ENCODE measurements at places on chromosomes 2 and 18.

GRCh38 chr18:35071819-35072247 is 30.6 kb downstream of the MAPRE2 start:
- DNase-seq = no peak

- DNase-seq = no peak
These were observed 61.3 kb downstream of the SNTG2 start for GRCh38 chr2:1011985-1012384.

DNA sequence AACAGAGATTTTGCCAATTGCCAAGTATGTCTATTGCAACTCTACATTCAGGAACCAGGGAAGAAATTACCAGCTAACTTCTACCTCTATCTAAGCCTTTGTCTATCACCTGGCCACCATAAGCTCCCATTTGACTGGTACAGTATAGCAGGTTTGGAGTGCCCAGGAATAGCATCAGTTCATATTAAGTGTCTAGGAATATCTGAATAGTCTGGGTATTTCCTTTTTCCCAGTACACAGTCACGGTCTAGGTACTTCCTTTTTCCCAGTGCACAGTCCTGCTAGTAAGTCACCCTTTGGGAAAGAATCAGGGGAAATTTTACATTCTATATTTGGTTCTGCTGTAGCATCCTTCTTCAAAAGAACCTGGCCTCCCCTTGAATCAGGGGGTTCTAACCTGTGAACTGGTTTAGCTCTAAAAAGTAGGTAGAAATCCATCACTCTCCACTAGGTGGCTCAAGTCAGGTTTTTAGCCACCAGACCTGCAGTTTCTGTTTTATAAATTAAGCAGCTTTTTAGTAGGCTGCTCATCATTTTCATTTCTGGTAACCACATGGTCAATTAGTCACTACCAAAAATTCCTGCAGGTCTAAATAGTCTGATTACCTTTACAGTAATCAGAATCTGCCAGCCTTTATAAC is 49.3 kb upstream of the DNAJC10 start:
- DNase-seq = no peak

- DNase-seq = no peak
These were observed 453.4 kb downstream of the TGIF1 start for GRCh38 chr18:3903337-3903736.

DNA sequence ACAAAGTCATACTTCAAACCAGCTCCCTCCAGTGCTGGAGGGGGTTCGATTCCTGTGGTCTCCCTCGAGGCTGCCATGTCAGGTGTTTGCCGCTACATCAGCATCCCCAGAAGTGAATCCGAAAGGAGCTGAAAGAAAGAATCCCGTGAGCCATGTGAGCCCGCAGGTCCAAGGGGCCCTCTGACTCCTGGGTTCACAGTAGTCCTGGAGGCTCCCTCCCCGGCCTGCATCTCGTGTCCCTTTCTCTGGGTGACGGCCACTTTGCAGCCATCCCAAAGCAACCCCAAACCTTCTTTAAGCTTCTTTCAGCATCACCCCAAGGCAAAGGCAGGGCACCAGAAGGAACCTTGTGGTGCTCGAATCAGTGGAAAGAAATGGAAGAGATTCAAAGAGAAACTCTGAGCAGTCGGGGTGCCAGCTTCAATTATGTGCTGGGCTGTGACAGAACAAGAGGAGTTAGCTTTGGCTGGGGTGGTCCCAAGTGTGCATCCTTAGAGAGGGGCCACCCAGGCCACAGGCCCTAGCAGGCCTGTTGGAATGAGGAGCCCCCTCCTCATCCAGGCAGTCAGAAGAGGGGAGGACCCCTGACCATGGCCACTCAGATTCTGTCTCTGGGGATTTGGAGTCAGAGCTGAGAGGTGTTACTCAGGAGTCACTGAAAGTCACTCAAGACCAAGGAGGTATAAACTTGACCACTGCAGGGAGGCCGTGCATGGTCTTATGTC is 59.7 kb downstream of the CIB4 start:
- no peak for DNase-seq

DNA sequence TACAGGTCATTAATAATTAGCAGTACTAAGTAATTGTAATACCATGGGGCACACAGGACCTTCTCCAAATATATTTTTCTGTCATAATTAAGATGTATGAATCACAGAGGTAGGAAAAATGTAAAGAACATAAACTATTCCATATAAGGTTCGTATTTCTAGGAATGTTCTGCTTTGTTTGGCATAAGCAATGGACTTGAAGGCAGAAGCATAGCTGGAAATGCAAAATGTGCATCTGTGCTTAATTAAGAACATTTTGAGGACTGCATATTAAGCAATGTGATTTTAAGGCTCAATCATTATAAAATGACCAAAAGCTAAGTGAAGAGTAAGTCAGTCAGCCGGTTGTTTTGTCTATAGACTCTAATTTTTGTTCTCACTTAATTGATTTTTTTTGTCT is 123.2 kb downstream of the RBM43 start:
- no peak for DNase-seq

DNA sequence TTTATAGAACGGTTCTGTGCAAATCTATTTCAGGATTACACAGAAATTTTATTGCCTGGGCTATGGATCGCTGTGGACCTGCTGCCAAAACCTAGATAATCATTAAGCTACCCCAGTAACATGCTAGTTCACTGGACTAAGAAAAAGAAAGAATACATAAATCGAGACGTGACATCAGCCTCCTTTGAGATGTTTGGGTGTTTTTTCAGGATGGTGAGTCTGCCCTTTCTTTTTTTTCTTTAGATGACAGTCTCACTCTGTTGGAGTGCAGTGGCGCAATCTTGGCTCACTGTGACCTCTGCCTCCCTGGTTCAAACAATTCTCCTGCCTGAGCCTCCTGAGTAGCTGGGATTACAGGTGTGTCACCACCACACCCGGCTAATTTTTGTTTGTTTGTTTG is 52.0 kb downstream of the FHOD3 start:
- DNase-seq = no peak

- DNase-seq = no peak
These were observed 28.7 kb upstream of the IL1RL1 start for GRCh38 chr2:102282678-102283091.

DNA sequence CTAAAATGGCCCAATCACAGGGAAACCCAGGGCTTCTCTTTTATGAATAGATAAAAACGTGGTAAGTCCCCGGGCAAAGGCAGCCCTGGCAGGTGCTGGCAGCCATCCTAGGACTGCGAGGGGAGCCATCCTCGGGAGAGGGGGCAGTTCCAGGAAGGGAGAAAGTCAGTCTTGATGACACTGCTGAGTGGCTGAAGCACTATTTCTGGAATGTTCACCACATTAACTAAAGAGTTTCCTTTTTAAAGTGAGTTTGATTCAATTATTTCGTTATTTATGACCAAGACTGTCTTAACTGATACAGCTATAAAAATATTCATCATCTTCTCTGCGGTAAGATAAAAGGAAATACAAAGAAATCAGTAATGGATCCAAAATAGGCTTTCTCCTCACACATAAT is 20.4 kb downstream of the TTR start:
- DNase-seq = no peak

DNA sequence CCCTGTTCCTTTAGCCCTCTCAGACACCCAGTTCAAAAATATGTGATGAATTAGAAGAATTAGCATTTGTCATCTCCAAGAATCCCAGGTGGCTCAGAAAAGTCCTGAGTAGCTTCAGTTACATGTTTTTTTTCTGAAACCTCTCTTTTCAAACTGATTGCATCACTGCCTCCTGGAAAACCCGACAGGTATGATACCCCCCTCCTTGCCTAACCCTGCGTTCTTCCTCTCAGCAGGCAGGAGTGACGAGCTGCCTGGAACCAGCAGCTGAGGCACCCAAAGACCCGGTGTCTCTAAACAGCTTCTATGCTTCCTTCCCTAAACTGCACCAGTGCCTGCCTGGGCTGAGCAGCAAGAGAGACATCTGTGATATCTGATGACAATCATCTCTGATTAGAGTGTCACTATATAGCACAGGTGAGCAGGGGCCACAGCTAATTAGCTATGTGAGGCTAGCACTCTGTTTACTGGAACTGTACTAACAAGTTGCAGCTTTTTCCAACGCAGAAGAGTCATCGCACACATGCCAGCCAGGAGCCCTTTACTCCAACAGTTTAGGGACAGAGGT is 376.4 kb upstream of the ATP5MC3 start:
- DNase-seq = no peak

DNA sequence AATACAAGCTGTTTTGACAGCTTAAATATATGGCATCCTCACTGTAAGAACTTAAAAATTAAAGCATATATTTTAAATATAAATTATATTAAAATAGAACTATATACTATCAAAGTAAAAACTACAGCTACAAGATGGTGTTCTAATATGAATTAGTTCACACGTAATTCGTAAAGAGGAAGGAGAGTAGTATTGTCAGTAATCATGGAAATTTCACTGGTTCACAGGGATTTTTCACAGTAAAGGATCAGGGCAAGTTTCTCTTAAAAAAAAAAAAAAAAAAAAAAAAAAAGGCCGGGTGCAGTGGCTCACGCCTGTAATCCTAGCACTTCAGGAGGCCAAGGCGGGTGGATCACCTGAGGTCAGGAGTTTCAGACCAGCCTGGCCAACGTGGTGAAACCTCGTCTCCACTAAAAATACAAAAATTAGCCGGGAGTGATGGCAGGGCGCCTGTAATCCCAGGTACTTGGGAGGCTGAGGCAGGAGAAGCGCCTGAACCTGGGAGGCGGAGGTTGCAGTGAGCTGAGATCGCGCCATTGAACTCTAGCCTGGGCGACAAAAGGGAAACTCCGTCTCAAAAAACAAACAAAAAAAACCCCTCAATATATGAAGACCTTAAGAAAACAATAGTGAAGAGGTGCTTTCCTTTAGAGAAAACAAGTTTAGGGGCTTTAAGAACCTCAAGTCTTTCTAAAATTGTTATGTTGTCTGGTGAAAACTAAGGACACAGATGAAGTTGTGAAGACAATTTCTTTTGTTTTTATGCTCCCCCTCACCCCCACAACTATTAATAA is 32.5 kb downstream of the PNO1 start:
- no peak for DNase-seq

GRCh38 chr2:172084395-172084644 is 987 bp upstream of the DLX1 start:
- DNase-seq = no peak
